Pulmonary artery endothelial cell (primary cell): ENCODE measurements at places on chromosomes 13 and 19. TPM values are rescaled to one million over a fixed set of nuclear protein-coding genes. Genes with fewer than 3 reads are reported as not detected.

The CEACAM8 gene
- total RNA-seq: not detected in 2 replicates

DNA sequence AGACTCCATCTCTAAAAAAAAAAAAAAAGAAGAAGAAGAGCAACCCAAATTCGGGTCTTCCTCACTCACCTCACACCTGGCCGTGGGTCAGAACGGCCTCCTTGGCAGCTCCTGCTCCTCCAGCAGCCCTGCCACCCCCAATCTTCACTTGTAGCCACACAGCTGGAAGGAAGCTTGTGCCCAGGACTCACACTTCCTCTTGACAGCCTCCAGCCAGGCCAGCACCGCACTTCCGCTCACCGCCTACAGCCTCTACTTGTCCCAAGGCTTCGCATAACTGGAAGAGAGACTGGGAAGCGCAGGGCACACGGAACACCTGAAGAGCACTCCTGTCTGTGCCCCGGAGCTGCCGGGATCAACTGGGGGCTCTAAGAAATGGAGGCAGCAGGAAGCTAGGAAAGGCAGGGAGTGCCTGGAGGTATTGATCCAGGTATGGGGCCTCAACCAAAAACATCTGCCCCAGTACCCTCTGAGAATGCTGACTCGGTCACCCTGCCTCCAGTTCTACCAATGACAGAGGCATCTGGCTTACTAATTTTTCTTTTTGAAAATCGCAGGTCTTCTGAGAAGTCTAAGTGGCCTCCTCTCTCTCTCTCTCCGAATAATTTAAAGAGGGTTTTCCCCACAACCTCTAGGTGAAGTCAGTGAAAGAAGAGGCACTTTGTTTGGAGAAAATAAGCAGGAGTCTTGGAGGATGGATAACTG lies 31.1 kb upstream of the ATP12A start:
- no peak for DNase-seq

- DNase-seq: no peak
Observed at GRCh38 chr19:51258165-51259160, 7.6 kb downstream of the SIGLECL1 start.

The PSG2 gene
- not detected in 2 replicates for total RNA-seq

The JSRP1 gene
- total RNA-seq: 0.07 and 0.39 TPM in 2 replicates

GRCh38 chr13:109687559-109688448 lies 98.6 kb downstream of the IRS2 start:
- DNase-seq: no peak
